A549 treated with Mapracorat at 1 μM for 4 hours (cell line): ENCODE measurements at places on chromosomes 12 and 14. TPM values are rescaled to one million over a fixed set of nuclear protein-coding genes. Genes with fewer than 3 reads are reported as not detected.

ASCL1 gene
- total RNA-seq: 0.07 TPM in 1 of 5 replicates, not detected in the others

SDR9C7 gene
- 0.15 TPM in 1 of 5 replicates, not detected in the others for total RNA-seq

AQP2 gene
- total RNA-seq: not detected in 5 replicates

ADAMTS20 gene
- not detected in 5 replicates for total RNA-seq

COCH gene
- 22.0 to 28.1 TPM (median 24.9 TPM) in 5 replicates for total RNA-seq

ALDH2 gene
- total RNA-seq: 61.5 to 94.1 TPM (median 86.3 TPM) in 5 replicates

TMEM229B gene
- 0.08 to 0.39 TPM (median 0.16 TPM) in 5 replicates for total RNA-seq

BDKRB1 gene
- 0.30 to 0.68 TPM (median 0.47 TPM) in 5 replicates for total RNA-seq

C14orf39 gene
- not detected in 5 replicates for total RNA-seq

ULK1 gene
- 18.3 to 31.1 TPM (median 29.3 TPM) in 5 replicates for total RNA-seq

GARIN6 gene
- total RNA-seq: not detected in 5 replicates

VDR gene
- total RNA-seq: 2.1 to 3.2 TPM (median 2.9 TPM) in 5 replicates

RBM19 gene
- total RNA-seq: 15.5 to 18.6 TPM (median 17.8 TPM) in 5 replicates

ZFP36L1 gene
- total RNA-seq: 127 to 188 TPM (median 179 TPM) in 5 replicates

SLC25A21 gene
- 0.64 to 2.5 TPM (median 1.0 TPM) in 5 replicates for total RNA-seq

HNF1A gene
- total RNA-seq: 4.0 to 5.5 TPM (median 5.1 TPM) in 5 replicates

CLEC4D gene
- total RNA-seq: not detected in 5 replicates

TMEM179 gene
- total RNA-seq: 0.18 to 0.39 TPM (median 0.27 TPM) in 5 replicates

FCF1 gene
- 44.7 to 65.5 TPM (median 47.5 TPM) in 5 replicates for total RNA-seq

OLR1 gene
- 0.82 to 1.3 TPM (median 1.2 TPM) in 5 replicates for total RNA-seq

RASSF9 gene
- total RNA-seq: 0.74 to 1.0 TPM (median 0.93 TPM) in 5 replicates

TAS2R31 gene
- total RNA-seq: 0.17 to 0.27 TPM in 2 of 5 replicates, not detected in the others

CIROP gene
- not detected in 5 replicates for total RNA-seq
